ENCODE measurements at places on chromosomes 4 and X.

DNA sequence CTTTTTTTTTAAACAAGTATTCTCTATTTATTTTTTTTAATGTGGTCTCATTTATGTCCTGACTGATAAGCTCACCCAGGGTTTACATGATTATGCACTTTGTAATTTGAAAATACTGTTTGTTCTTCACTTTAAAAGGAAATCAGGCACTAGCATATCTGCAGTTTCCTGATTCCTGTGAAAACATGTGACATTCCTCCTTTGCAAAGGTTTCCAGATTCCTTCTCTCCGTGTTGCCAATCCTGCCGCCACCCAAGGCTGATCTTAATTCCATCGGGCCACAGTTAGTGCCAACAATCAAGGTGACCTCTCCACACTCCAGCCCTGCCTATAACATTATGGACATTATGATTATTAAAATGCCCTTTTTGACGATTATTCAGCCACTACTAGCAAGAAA is 225.4 kb downstream of the PCDH7 start:
- DNase-seq = no peak

DNA sequence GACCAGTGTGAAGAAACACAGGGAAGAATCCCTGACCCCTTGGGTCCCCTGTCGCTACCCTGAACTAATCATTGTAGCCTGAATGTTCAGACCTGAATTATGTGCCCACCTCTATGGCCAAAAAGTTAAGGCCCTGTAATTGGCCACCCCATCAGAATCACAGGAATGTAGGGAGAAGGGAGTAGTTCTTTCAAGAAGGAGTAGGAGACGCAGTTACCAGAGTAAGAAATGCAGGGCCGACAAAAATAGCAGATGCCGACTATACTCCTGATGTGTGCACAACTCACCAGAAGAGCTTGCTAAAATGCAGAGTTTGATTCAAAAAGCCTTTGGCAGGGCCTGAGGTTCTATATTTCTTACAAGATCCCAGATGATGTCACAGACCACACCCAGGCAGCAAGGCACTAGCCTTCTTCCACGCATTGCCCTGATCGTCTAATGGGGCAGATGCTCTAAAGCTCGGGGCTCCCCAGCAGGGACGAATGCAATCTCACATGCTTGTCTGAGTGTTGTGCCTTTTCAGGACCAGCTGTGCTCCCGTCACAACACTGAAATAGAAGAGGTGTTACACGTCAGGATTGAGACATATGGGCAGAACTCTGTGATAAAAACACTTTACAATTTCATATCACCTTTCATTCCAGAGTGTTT is 161.0 kb upstream of the FAM241A start:
- no peak for DNase-seq

DNA sequence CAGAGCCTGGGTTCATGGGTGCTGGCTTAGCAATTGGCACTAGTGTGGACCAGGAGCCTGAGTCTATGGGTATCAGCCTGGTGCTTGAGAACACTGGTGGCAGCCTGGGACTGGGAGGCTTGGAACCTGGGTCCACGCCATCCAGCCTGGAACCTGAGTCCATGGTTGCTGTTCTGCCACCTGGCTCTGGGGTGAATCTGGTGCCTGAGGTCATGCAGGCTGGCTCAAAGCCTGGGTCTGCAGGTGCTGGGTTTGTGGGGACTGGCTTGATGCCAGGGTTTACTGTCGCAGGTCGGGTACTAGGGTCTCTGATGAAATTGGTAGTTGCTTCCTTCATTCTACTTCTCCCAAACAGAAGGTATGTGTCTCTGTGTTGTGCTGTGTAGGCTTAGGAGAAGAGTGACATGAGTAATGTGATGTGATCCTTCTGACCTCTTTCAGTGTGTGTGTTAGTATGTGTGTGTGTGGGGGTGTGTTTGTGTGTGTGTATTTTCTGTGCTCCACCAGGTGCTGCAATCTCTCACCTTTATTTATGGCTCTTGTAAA is 517.0 kb upstream of the EPHA5 start:
- no peak for DNase-seq

DNA sequence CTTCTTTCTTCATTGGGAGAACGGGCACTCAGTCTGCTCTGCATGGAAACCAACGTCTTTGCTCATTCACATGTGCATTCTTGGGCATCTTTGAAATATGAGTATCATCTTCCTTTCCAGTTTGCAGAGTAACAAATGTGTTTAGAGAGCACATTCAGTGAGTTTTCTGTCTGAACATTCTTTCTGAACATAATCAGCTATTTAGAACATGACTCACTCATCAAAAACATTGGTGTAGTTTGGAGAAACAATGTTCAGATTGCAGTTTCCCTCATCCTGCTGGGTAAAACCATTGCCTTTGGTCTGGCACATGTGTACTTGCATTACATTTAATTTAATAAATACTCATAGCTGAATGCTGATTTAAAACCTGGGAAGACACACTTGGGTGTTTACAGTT is 81.5 kb upstream of the F9 start:
- peak; percentile 2 for DNase-seq

DNA sequence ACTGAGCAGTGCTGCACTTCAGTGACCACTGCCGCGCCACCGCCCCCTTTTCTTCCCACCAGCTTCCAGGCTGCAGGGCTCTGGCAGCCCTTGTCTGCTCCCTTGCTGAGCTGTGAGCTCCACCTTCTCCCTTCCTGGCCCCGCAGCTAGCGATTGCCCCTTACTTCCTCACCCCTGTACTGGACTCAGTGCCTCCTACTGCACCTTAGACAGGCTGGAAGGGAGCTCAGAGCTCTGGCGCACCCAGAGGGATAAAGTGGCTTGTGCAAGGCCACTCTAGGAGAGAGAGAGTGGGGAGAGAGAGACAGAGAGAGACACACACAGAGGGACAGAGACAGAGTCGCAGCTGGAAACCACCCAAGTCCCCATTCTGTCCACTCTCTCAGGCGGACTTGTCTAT is 6.0 kb downstream of the RASL11B start:
- DNase-seq = no peak

- peak; percentile 14 for DNase-seq
Observed at GRCh38 chr4:73308286-73308685, 49.7 kb upstream of the ANKRD17 start.

GRCh38 chr4:153523941-153524386 is 57.8 kb downstream of the TMEM131L start:
- DNase-seq = no peak

DNA sequence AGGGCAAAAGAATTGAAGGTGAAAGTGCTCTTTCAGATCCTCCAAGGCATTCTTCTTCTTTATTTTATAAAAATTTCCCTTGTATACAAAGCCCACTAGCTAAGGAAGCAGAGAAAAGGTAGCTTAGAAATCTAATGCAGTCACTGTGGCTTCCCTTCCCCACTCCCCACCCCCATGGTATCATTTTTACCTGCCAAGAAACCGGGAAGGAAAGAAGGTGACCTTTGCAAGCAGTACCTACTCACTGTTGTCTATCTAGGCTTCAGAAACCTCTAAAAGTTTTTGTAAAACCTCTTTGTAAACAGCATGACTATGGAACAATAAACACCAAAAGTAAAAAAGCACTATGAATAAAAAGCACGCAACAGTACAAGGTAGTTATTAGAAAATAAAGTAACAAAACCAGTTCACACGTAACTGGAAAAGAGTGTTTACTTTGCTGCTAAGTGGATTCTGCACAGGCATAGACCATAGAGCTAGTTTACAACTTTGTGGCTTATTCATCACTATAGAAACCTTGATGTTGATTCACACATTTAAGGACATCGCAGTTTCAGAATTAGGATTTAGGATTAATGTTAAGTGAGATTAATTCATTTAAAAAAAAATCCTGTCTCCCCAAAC is 109.6 kb upstream of the FTHL17 start:
- no peak for DNase-seq

- peak; percentile 41 for DNase-seq
Observed at GRCh38 chr4:128810331-128810870, 901 bp downstream of the JADE1 start.

DNA sequence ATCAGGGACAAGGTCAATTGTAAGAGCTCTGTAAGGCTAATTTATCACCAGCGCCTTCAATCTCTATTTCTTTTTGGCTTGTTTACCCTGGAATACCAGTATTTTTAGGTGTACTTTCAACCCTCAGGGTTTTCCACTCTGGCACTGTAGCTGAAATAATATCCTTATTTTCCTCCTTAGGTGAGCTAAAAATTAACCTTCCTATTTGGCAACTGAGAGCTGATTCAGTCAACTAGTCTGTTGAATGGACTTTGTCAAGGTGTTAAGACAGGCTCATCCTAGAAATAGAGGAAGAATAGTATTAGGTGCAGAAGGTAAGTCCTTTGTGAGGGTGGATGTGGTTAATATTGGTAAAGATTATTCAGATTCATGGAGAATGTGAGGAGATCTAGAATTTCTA is 101.3 kb upstream of the BANK1 start:
- DNase-seq = no peak

GRCh38 chr4:113905301-113905700 is 74.1 kb downstream of the ARSJ start:
- DNase-seq = no peak

DNA sequence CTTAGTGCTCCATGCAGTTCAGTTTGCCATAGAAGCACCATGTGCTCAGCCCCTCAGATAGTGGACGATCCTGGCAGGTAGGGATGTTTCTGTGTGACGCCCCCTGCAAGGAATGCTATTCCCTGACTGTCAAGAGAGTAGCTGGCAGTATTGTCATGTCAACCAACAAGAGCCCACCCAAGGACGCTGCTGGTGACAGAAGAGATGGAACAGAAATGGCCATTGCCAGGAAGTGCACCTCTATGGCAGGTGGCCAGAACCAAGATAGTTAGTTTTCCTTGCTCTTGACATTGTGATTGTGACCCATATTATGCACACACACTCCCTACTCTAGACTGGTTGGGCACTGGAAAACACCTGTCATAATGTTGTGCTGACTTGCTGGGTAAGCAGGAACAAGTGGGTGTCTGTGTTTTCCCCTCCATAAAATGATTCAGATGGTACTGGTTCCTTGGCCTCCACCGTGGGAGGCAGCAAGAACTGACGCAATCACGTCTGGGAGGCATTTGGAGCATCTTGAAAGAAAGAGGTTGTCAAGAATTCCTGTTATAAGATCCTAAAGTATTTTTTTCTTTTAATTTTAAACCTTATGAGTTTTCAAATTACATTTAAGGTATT is 507.9 kb downstream of the MID1IP1 start:
- DNase-seq = peak; percentile 69

GRCh38 chrX:113741744-113742143 is 842.1 kb upstream of the HTR2C start:
- DNase-seq = peak; percentile 55

DNA sequence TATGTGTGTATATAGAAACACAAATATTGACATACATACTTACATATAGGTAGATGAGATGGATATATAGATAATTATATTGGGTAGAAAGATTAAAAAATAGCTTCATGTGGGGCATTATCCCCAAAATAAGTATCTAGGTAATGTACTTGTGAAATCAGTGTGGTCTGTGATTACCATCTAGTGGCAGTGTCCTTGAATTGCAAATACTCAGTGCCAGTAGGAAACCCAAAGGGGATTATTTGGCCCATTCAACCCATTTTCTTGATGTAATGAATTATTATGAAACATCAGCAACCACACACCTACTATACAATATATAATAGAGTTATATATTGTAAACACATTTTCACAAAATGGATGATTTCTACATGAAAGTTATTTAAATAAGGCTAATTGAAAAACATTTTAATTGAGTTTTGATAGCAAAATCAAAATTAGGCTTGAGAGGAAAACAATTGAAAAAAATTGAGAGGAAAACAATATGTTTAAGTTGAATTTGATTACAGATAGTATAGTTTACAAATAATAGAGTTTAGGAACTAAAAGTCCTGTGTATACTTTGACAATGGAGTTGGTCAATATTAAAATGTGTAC is 389.4 kb downstream of the GALNTL6 start:
- peak; percentile 0 for DNase-seq

GRCh38 chr4:153372967-153373562 is 28.6 kb downstream of the MND1 start:
- DNase-seq = no peak

DNA sequence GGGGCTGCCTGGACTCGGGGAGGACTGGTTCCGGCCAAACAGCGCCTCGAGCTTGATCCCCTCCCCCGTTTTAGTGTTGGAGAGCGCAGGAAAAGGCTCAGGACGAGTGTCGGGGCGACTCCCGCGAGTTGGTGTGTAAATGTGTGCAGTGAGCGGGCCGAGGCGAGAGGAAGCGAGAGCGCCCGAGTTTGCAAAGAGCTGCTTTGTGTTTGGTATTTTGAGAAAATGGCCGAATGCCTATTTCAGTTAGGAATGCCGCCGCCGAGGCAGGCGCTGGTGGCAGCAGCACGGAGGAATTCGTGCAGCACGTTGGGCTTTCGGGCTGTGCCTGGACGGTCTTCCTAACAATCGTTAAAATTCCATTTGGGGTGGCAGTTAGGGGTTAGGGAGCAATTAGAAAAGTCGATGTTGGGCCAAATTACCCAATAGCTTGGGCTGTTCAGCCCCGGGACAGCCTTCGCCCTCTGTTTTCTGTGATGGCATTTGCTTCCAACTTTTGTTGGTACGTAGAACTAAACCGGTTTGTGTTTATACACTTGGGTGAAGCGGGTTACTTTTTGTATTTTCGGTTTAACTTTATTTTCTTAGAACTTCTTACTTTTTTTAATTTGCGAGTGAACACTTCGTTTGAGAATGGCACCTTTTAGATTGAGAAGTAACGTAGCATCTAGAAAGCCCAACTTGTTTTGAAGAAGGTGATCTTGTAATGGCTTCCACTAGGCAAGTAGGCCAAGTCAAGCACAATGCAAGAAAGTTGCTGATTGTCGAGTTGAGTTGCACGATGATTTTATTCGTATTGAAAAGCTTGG is 1.6 kb downstream of the REST start:
- DNase-seq = peak; percentile 65

- DNase-seq = peak; percentile 70
Observed at GRCh38 chr4:142405695-142406498, 440.2 kb downstream of the INPP4B start.

GRCh38 chr4:25441519-25442117 is 64.6 kb downstream of the ANAPC4 start:
- peak; percentile 54 for DNase-seq

GRCh38 chr4:175330236-175330635 is 412.1 kb downstream of the ADAM29 start:
- no peak for DNase-seq

DNA sequence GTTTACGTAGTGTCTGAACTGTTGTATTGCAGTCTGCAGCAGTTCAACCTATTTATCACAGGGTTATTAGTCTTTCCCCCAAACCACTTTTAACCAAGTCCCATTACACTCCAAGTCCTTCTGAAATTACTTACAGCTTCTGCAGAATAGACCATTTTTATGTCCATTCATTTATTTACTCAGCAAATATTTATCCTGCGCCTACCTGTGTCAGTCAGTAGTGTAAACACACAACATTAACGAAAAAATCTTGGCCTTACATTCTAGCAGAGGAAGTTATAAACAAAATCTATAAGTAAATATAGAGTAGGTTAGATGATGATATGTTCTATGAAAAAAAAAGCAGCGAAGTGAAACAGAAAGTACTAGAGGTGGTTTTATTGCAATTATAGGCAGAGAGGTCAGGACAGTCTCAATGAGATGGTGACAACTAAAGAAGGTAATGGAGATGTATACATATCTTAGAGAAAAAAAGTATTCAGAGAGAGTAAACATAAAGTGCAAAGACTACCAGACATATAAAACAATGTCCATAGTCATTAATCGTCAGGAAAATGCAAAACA is 534.7 kb downstream of the KCNIP4 start:
- DNase-seq = no peak

GRCh38 chr4:87499403-87500091 is 29.6 kb downstream of the SPARCL1 start:
- no peak for DNase-seq
